ENCODE measurements at places on chromosomes 2 and 18.

GRCh38 chr18:29928081-29928480 is 1114.5 kb downstream of the DSC3 start:
- DNase-seq = no peak

- no peak for DNase-seq
Observed at GRCh38 chr2:169329688-169330554, 32.4 kb downstream of the LRP2 start.

DNA sequence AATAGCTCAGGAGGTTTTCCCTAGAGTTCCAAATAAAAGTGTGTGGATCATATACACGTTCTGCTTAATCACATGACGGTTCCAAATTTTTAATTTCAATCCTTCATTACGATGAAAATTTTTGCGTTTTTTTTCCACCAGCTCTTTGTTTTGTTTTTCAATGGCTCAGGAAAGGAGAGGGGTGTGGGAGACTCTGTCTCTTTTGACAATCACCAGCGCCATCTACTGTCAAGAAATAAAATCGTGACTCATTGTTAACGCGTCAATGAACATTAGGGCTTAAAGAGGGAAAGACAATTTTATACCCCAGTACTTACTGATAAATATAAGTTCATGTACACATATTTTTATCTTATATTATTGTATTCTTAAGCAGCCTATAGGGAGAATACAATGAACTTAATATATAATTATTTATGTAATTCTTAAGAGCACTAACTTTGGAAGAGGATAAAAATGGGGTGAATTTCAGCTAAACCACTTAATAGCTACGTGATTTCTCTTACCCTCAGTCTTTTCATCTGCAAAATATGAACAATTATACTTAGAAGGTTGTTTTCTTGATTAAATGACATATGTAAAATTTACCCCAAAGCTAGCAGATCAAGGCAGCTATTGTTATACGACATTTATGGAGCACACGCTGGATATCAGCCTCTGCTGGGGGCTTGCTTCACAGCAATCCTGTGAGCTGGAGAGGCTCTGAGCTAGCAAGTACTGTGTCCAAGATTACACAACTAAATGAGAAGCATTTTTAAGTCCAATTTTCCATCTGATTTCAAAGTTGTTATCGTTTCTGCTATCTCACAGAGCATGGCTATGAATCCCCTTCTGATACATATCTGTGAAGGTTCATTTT is 47.4 kb upstream of the RMDN2 start:
- peak; percentile 41 for DNase-seq

- no peak for DNase-seq
Observed at GRCh38 chr2:10817413-10817812, 4.8 kb upstream of the PDIA6 start.

GRCh38 chr2:230666446-230666845 is 46.2 kb upstream of the CAB39 start:
- no peak for DNase-seq

DNA sequence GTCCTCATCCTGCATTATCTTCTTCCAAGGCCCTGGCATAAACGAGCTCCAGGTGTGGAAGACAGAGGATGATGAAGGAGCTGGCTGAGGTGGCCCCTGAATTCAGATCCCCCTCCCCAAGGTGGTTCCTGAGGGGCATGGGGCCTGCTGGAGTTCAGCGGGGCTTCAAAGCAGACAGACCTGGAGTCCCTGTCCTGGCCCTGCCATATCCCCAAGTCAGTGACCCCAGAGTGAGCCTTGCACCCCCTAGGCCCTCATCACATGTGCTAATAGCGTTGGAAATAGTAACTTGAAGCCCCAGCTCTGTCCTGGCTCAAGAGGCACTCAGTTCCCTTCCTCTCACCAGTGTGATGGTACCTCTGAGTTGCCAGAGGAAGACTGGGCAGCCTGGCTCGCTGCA is 172.9 kb downstream of the GALNT1 start:
- no peak for DNase-seq

DNA sequence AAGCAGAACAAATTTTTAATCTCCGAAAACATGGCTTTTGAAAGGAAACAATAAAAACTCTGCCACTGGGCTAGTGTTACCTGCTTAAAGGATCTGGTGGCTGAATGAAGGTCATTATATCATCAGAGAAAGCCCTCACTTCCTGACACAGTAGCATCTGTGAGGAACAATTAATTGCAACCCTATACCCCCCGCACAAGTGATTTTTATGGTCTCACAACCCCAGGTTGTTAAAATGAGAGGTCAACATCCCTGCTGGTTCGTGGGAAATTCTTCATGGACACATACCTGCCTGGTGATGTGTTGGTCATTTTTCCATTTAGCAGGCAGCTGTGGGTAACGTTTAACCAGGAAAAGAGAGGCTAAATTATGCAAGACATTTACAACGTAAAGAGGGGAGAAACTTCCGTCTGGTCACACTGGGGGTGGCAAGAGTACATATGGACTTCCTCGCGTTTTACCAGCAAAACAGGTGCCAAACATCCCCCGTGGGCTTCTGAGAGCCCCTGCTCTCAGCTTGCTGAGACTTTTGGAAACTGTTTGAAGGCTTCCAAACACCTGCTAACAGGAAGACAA is 29.2 kb downstream of the NIFK start:
- DNase-seq = no peak

GRCh38 chr2:43104763-43105162 is 121.6 kb downstream of the ZFP36L2 start:
- no peak for DNase-seq

DNA sequence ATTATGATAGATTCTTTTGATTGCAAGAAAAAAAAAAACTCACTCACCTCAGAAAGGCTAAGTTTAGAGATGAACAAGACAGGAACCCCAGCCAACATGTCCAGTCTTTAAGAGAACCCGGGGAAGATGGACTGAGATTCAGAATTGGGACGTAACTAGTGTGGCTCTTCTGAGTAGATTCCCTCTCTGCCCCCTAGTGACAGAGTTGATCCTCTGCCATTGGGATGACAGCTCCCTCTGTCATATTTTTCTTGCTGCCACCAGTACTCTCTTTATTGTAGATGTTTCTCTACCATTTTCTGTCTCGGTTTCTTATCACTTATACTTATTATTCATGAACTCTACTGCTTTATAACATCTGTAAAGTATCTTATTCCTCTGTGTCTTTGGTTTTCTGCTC is 77.7 kb downstream of the GULP1 start:
- DNase-seq = no peak

DNA sequence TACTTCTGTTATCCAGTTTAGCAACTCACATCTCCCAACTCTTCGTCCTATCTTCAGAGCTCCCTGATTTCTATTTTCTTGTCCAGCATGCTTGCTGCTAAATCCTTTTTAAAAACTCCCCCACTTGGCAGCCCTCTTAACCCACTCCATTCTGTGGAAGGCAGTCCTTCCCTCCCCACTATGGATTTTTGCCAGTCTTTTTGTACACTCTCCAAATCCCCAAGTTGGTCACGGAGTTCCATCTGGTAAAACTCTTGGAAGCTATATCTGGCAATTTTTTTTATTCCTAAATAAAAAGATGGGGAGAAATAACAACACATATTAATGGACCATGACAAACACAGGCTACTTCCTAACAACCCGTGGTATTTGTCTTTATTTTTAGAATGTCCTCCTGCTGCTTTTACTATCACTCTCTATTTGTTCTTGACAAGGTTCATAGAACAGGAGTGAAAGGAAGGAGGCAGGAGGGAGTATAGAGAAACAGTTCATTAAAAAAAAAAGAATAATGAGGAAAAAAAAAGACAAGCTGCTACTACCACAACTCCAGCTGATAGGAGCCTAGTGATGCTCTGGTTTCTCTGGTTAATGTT is 120.0 kb upstream of the THSD7B start:
- no peak for DNase-seq

- DNase-seq = no peak
Observed at GRCh38 chr2:24818721-24819167, 25.5 kb downstream of the CENPO start.

DNA sequence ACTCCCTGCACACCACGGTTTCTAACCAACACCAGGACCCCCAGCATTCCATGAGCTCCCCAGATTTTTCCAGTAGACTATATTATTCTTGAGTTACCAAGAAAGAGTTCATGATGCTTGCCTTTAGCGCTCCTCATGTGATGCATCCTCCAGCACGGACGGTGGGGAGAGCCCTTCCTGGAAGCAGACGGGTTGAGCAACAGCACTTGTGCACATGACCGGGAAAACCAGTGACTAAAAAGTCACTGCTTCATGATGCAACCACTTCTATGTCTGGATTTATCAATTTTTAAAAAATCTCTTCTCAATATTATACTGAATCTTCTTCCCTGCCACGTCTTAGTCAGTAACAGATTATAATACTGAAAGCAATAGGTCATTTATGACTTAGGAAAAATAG is 20.4 kb upstream of the DOK6 start:
- no peak for DNase-seq

- DNase-seq = no peak
Observed at GRCh38 chr2:65767946-65768345, 335.5 kb upstream of the SPRED2 start.

DNA sequence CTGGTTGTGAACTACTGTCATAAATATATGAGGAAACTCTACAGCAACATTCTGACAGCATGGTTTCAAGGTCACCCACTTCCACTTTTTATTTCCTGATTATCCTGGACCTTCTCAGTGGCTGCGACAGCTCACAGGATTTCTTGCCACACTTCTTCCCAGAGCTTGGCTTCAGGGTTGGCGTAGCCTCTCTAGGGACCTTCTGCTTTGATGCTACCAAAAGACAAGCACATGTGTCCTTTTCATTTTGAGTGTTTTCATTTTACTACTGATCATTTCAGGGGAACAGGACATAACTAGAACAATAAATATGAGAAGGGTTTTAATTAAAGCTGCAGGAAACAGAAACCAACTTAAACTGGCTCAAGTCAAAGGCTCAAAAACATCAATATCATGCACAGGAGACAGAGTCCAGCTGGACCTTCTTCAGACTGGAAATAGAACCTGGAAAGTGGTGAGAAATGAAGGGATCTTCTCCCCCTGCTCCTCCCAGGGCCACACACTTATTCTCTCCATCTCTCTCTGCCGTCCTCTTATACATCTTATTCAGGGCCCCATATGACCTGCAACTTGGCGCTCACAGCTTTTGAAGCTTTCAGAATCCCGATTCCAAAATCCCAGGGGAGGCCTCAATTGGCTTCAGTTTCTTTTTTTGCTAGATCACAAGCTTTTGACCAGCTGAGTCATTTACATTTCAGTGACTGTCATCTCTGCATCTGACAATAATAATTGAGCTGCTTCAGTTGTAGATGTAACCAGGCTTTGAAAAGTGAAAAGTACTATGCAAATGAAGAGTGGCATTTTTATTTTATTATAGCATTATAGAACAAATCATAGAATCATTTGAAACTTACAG is 9.7 kb downstream of the VIT start:
- no peak for DNase-seq

- no peak for DNase-seq
Observed at GRCh38 chr2:98547092-98547790, 61.1 kb downstream of the COA5 start.

GRCh38 chr2:239406316-239406995 is 5.6 kb upstream of the HDAC4 start:
- DNase-seq = no peak

DNA sequence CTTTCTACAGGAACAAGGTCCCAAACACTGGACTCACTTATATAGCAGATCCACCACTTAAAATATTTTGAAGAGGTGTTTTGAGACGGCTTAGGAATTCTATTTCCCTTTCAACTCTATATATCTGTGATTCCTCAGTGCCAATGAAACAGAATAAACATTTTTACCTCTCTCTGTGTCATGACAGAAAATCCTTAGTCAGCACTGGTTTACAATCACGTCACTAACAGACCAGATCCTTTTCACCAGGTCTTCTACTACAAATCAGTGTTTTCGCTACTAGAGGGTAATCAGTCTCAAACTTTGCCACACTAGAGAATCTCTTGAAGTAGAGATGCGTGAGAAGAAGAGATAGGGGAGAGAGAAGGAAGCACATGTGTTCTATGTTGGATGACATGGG is 325.6 kb downstream of the SS18 start:
- DNase-seq = no peak

GRCh38 chr2:7706791-7707190 is 789.6 kb downstream of the RNF144A start:
- no peak for DNase-seq

DNA sequence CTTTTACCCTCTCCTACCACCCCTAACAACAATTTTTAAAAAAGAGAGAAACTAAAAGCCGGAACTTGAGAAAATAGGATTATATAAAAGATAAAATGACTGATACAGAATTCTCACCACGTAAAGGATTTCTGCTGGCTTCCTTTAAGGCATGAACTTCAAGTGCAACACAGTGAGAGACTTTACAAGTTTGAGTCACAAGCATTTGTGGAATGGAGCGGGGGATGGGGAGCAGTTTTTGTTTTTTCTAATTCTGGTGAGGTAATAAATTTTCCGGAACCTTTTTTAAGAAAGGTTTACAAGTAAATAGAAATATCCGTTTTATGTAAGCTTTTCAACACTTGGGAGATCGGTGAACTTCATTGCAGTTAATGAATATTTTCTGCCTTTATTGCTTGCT is 1.8 kb upstream of the CDH2 start:
- no peak for DNase-seq

GRCh38 chr2:207432453-207432852 is 97.3 kb upstream of the CREB1 start:
- DNase-seq = no peak

DNA sequence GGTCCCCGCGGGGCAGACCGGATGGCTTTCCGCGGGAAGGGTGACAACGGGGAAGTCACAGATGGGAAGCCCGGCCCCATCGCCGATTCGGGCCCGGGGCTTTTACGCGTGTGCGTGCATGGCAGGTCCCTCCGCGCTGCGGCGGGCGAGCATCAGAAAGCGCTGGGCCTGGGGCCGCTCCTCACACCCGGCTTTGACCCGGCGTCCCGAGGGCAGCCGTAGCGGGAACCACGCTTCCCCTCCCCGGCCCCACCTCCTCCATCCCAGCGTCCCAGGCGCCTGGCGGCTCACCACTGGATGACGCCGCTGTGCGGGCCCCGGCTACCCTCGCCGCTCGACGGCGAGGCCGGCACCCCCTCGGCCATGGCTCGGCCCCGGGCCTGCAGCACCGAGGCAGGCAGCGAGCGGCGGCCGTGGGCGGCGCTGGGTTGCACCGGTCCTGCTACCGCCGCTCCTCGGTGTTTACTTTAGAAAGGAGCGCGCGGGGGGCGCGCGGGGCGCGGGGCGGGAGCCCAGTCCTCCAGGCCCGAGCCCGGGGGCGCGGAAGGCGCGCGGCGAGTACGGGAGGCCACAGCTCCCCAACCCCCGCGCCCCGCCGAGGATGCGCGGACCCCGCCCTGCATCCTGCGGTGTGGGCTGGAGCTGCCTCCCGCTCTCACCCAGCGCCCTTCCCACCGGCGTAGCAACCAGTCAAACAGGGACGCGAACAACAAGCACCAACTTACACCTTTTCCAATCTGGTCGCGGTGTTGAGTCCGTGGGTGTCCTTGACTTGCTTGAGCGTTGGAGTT is 806 bp downstream of the RFX8 start:
- DNase-seq = peak; percentile 13

Data from central memory CD4-positive, alpha-beta T cell (primary cell).